ENCODE measurements at places on chromosomes 5 and 9.

DNA sequence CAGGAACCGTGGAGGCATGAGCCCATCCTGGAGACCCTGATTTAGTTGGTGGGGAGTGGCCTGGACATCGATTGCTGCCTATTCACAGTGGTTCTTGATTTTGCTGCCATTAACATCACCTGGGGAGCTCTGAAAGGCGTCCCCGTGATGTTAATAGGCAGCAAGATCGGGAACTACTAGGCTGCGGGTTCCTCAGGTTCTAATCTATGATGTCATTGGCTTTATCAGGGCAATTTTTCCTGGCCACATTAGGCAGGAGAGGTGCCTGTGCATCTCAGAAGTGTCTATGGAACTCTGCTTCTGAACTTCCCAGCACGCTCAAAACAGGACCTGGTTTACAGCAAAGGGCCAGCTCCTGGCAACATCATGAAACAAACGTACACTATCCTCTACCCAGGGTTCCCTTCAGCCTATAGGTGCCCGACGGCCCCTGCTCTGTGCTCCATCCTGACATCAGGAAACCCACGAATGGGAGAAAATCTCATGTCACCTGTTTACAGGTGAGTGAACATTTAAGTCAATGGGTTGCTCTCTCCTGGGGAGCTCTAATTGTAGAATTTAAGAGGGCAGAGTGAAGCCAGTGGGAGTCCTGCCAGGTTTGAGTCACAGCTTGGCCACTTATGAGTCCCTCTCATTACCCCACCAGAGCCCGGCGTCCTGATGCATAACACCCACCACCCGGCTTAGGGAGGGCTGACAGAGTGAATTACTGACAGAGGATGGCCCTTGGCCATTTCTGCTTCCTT lies 49.4 kb downstream of the ROPN1L start:
- no peak for DNase-seq

DNA sequence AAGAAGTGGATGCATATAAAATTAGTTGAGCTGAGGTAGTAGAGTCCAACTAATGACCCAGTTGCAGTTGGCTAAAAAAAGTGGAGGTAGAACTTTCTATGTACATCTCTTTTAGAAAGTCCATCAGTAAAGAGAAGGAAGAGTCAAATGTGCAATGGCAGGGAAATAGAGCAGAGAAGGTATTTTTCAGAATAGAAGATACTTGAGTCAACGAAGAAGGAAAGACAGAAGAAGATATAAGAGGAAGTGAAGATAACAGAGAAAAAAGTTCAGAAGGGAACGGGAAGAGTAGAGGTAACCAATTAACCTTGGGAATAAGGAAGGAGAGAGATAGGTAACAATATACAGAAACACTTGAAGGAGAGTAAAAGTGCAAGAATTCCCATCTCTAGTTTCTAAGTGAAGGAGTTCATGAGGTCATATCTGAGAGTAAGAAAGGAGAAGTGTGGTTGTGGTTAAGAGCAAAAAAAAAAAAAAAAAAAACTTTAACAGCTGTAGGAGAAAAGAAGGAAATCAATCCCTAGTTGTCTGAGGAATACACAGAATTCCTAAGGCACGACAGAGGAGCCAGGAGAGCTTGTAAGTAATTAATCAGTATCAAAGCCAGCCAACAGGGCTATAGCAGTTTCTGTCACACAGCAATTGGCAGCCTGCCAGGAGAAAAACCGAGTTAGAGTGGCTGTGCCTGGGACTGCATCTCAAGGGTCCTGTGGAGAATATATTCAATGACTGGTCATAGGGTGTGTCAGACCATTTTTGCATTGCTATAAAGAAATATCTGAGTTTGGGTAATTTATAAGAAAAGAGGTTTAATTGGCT lies 61.0 kb downstream of the ARL15 start:
- DNase-seq = no peak

GRCh38 chr5:125720721-125721120 lies 702.5 kb upstream of the GRAMD2B start:
- no peak for DNase-seq

GRCh38 chr5:89343666-89344065 lies 460.7 kb upstream of the MEF2C start:
- DNase-seq = peak; percentile 72

GRCh38 chr9:125994066-125994943 lies 247.1 kb downstream of the PBX3 start:
- no peak for DNase-seq

DNA sequence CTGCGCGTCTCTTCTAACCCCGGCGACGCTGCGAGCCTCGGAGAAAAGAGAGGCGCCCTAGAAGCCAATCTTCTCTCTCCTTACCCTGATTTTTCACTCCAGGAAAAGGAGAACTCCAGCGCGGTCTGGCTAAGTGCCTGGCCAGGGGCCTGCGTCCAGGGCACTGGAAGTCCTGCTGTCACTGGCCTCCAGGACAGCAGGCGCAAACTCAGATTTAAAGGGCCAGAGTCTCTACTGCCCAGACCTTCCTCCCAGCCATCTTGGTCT lies 553 bp upstream of the FOXB2 start:
- no peak for DNase-seq

DNA sequence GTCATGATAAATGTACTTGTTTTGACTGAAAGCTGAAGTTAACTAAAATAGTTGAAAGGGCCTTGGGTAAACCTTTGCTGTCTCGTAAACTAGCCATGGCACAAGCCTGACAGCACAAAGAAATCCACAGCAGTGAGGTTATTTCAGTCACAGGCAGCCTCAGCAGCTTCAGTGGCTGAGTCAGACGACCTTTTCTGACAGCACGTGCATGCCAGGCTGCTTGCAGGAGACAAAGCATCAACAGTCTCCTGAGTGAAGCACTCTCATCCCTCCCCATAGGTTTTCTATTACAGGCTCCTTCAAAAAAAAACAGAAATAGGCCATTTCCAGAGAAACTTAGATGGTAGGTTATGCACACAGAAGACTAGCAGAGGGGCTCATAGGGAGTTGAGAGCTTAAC lies 34.6 kb downstream of the OXCT1 start:
- peak; percentile 21 for DNase-seq

DNA sequence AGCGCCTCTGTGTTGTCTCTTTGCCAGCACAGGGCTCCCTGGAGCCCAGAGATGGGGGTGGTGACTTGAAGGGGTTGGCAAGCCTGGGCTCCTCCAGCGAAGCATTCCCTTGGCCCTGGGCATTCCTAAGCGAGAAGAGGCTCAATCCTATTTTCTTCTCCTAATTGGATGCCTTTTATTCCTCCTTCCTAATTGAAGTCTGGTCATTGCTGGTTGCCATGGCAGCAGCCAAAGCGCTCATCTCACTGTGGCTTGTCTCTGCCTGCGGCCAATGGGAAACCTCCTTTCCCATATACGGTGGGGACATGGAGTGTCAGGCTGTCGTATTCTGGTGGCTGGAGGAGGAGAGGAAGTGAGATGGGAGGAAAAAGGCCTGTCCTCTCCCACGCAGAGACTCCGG lies 52.3 kb upstream of the RARS1 start:
- DNase-seq = no peak

- no peak for DNase-seq
These were observed 535 bp downstream of the DOLPP1 start for GRCh38 chr9:129081388-129081904.

DNA sequence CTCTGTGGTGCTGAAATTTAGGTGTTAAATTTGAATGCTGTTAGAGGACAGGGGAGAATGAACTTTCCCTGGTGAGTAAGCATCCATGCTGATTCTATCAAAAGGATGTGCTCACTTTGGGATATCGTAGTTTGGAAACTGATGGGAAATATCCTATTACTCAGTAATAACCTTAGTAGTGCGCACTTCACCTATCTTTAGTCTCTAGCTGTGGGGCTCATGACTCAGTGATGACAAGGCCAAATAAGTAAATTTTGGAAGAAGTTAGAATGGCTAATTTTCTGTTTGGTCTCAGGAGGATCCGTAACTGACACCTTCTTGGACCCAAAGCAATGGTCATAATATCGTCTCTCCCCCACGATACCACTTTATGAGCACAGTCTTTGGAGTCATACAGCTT lies 448.4 kb downstream of the PSAT1 start:
- DNase-seq = no peak

GRCh38 chr9:76571743-76572146 lies 112.8 kb downstream of the GCNT1 start:
- DNase-seq = no peak

DNA sequence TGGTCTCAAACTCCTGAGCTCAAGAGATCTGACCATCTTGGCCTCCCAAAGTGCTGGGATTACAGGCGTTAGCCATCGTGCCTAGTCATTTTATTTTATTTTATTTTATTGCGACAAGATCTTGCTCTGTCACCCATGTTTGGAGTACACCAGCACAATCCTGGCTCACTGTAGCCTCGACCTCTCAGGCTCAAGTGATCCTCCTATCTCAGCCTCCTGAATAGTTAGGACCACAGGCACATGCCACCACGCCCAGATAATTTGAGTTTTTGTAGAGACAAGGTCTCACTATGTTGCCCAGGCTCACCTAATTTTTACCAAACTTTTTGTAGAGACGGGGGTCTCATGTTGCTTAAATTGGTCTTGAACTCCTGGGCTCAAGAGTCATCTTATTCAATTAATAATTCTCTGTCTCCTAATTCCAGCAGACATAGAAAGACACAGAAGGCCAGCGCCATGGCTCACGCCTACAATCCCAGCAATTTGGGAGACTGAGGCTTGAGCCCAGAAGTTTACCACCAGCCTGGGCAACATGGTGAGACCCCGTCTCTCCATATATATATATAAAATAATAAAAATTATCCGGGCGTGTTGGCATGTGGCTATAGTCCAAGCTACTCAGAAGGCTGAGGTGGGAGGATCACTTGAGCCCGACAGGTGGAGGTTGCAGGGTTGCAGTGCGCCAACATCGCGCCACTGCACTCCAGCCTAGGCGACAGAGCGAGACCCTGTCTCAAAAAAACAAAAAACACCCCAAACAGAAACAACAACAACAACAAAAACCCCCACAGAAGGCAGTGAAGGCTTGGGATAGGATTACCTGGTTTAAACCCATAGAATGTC lies 1.0 kb upstream of the UBAP1 start:
- no peak for DNase-seq

- DNase-seq = no peak
These were observed 26.7 kb upstream of the GRIA1 start for GRCh38 chr5:153463806-153464205.

DNA sequence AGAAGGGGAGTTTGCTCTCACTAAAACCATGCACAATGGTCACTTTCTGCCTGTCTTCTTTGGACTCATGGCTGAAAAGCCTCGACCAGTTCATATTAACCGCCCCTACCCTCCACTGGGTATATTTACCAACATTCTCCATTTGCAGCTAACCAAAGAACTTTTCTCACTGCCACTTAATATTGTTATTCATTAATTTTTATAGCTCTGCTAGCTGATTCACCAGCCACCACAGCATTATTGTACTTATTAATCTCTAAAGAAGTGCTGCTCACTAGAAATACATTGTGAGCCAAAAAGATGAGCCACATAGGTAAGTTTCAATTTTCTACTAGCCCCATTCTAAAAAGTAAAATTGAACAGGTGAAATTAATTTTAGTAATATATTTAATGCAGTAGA lies 33.4 kb upstream of the SMIM32 start:
- no peak for DNase-seq

DNA sequence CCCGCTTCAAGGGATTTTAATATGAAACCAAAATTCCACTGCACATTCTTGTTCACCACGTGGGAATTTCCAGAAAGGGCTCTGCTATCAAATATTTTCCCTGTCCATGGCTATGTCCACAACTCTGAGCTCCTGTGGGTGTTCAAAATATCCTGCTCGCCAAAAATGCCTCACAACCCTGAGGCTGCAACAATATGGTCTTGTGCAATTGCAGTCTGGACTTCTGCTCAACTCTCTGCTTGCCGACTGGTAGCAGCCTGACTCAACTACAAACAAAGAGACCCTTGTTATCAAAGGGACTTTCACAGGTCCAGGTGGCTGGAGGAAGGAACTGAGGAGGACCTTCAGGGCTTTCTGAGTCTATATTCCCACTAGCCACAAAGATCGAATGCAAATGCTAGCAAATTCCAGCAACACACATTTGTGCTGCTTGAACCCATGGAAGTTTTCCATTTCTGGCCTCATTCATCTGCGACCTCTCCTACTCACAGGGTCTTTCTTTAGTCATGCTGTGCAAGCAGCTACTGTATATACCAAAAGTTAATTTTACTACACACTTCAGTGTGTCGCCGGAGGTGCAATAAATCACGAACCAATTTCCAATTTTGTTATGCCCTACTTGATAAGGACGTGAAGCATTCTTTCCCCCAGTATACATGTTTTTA lies 169.2 kb upstream of the SLC30A5 start:
- no peak for DNase-seq

GRCh38 chr5:78509884-78510769 lies 138.4 kb downstream of the LHFPL2 start:
- no peak for DNase-seq

- DNase-seq = no peak
These were observed 49.7 kb upstream of the GRAMD2B start for GRCh38 chr5:126373375-126374108.

GRCh38 chr9:131661568-131662288 lies 78.1 kb downstream of the RAPGEF1 start:
- no peak for DNase-seq

- peak; percentile 52 for DNase-seq
These were observed 184.9 kb downstream of the FANCC start for GRCh38 chr9:95132366-95133324.

- DNase-seq = peak; percentile 90
These were observed 238.8 kb downstream of the ARHGAP26 start for GRCh38 chr5:143008809-143009521.

- no peak for DNase-seq
These were observed 460.8 kb downstream of the DMAC1 start for GRCh38 chr9:7338586-7339281.

- DNase-seq = peak; percentile 98
These were observed at the start of gene ALDH7A1 for GRCh38 chr5:126594748-126595485. ALDH7A1 (minus strand) TSS chr5:126595219; CDS start chr5:126595198, 21 bp downstream.

DNA sequence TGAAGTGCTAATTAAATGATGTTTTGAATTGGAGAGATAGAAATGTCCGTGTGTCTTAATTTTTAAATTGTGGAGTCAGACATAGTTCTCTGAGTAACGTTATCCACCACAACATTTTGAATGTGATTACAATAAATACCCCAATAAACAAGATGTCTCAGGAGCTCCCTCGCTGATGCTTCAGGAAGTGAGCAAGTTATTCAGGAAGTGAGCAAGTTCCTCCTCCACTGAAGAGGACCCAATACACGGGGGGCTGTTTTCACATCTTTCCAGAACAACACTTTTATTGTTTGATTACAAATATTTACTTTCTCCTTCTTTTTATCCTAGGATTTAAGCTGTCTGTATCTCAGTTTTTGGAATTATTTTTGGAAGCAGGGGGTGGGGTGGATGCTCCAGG lies 363.8 kb downstream of the LRRC70 start:
- no peak for DNase-seq

All from SHP77 (cell line).